ENCODE measurements at places on chromosomes 12 and 14.

- DNase-seq = no peak
These were observed 217.0 kb downstream of the SLC25A21 start for GRCh38 chr14:36955376-36955775.

- no peak for DNase-seq
These were observed 114.9 kb downstream of the PDZRN4 start for GRCh38 chr12:41302979-41303403.

GRCh38 chr12:113249546-113249945 lies 28.3 kb downstream of the TPCN1 start:
- no peak for DNase-seq

GRCh38 chr12:113040722-113041171 lies 15.8 kb upstream of the DTX1 start:
- no peak for DNase-seq

GRCh38 chr12:86777325-86777724 lies 521.1 kb upstream of the MGAT4C start:
- no peak for DNase-seq

DNA sequence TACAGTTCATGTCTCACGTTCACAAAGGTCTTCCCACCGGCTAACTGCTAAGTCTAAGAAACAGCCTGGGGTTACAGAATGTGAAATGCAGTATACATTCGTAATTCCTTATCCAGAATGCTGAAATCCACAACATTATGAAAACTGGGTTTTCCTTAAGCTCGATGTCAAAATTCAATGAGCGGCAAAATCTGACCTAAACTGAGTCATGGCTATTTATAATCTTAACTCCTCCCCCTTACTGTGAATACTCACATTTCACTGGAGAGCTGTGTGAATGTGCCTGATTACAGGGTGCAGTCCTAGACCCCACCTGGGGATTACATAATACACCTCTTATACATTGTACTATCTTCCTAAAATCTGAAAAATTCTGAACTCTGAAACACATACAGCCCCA lies 35.3 kb downstream of the STX2 start:
- no peak for DNase-seq

DNA sequence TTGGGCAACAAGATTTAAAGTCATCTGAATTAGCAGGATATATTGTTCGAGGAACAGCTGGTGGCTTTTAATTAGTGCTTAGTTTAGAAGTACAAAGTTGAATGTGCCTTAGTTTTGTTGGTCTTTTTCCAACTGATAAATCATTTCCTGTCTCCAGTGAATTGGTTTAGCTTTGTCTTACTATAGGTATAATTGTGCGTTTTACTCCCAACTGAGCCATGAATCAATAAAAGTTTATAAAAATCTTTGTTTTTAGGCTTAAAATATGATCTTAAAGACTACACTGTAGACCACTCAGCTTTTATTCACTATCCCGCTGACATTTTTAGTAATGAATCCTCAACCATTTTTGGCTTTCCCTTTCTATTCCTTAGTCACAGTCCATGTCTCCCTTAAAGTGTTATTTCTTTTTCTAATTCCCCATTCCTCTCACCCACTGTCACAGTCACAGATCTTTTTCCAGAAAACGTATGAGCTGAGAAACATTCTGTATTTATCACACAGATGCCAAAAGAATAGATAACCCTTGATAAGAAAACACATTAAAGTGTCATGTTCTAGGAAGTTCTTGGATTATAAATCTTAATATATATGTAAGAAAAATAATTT lies 34.0 kb upstream of the ALG10 start:
- no peak for DNase-seq

Measured in caudate nucleus (tissue), 63 donors.